ENCODE measurements at places on chromosomes 2 and 18.

DNA sequence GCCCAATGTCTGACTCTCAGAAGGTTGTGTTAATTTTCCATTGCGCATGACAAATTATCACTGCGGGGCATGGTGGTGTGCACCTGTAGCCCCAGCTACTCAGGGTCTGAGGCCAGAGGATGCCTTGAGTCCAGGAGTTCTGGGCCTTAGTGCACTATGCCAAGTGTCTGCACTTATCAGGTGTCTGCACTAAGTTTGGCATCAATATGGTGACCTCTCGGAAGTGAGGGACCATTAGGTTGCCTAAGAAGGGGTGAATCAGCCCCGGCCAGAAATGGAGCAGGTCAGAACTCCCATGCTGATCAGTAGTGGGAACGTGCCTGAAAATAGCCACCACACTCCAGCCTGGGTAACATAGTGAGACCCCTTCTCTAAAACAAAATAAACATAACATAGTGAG, 61.7 kb upstream of the ZNF532 start:
- no peak for DNase-seq

- DNase-seq: no peak
These were observed 74.5 kb downstream of the MDH1 start for GRCh38 chr2:63663013-63663864.

GRCh38 chr2:187233811-187234210, 214.2 kb downstream of the CALCRL start:
- DNase-seq: no peak

GRCh38 chr2:86352137-86352726, 14.8 kb upstream of the REEP1 start:
- DNase-seq: no peak

GRCh38 chr18:11387880-11388279, 221.5 kb upstream of the SLC35G4 start:
- no peak for DNase-seq

DNA sequence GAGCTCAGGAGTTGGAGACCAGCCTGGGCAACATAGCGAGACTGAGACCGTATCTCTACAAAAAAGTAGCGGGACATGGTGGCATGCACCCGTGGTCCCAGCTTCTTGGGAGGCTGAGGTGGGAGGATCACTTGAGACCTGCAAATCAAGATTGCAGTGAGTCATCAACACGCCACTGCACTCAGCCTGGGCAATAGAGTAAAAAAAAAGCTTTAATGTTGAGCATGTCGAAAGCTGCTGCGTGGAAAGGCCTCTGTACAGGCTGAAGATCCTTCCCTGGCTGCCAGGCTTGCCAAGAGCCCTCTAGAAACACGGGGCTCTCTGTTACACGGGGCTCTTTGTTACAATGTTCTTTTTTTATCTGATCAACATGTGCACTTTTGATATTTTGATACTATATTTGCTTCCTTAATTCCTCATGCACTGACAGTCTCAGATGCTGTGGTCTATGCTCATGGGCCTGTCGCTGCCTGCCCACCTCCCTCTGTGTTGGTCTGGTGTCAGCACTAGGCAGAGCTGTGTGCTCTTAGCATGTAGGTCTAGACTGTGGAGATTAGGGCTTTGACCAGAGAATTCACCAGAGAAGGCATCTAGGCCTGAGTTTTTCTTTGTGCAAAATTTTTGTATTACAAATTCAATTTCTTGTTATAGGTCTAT, 18.7 kb downstream of the CLK1 start:
- DNase-seq: no peak

DNA sequence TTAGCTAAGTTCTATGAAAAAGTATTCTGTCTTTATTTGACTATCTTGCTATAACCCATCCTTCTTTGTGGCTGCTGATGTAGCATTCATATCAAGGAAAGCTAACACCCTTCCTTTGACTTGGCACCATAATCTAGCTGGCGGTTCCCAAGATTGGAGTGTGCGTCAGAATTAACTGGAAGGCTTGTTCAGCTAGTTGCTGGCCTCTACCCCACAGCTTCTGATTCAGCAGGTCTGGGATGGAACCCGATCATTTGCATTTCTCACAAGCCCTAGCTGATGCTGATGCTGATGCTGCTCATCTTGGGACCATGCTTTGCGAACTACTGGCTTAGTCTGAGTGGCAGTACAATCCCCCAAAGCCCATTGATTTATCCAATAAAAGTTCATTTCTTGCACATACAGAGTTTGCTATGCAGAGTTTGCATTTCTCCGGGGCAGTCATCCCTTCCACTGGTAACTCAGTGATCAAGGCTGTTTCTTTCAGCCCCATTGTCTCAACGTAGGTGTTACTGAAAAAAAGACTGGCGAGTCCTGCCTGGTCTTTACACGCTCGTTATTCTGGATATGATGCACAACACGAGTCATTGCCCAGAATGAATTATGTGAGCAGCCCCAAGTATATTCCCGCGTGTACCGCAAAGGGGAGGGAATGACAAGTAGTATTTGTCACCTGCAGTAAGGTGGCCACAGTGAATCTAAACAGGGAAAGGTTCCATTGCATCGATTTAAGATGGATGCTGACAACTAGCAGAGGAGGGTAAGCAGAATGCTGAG, 96.5 kb downstream of the ZNF532 start:
- no peak for DNase-seq

GRCh38 chr2:238855299-238855698, 7.4 kb downstream of the TWIST2 start:
- no peak for DNase-seq

DNA sequence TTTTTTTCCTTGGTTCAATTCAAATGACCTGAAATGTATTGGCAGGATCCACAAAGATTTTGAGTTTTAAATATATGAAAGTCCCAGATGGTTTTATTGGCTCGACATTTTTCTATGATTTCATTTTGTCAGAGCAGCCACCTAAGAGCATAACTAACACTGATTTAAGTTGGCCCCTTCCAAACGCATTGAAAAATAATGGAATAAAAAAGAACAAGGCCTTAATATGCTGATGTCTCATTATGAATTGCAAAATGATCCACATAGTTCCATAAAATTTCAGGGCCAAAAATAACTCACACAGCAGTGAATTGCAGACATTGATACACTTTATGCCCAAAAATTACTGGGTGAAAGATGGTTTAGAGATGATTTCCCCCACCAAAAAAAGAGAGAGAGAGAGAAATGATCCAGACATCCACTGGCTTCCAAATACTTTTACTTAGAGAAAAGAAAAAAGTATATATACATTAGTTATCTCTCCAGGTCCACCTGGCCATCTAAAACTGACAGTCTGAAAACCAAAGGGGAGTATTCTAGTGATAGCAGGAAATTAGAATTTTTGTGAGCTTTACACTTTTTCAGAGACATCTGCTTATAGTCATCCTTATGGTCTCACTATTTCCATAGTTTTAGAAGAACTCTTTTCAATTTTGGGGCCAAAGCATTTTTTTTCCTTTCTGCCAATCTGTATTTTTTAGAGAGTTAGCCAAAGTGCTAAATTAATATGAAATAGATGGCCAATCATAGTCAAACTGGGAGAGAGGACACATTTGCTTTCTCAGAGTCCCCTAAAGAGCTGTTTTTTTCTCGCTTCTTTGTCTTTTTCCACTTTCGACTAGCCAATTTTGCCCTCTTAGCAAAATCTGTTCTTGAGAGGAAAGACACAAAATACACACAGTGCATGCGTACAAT, 213.5 kb upstream of the RND3 start:
- no peak for DNase-seq

GRCh38 chr2:7133521-7133920, 216.3 kb downstream of the RNF144A start:
- DNase-seq: no peak

- DNase-seq: no peak
These were observed 196.0 kb downstream of the FHOD3 start for GRCh38 chr18:36493349-36494159.

GRCh38 chr2:71783215-71783614, 329.9 kb downstream of the DYSF start:
- DNase-seq: no peak

GRCh38 chr2:35443087-35443486, 912.5 kb upstream of the CRIM1 start:
- DNase-seq: no peak
